ENCODE measurements at places on chromosomes 16 and 17.

GRCh38 chr17:69572747-69573146 is 158.2 kb downstream of the MAP2K6 start:
- no peak for DNase-seq

- DNase-seq = no peak
These were observed 21.3 kb upstream of the EMP2 start for GRCh38 chr16:10601444-10602408.

- DNase-seq = no peak
These were observed 4.5 kb upstream of the CNP start for GRCh38 chr17:41962111-41962510.

- no peak for DNase-seq
These were observed 196.4 kb upstream of the KIF2B start for GRCh38 chr17:53626286-53626685.

- no peak for DNase-seq
These were observed 6.9 kb downstream of the HERPUD1 start for GRCh38 chr16:56938664-56939513.

DNA sequence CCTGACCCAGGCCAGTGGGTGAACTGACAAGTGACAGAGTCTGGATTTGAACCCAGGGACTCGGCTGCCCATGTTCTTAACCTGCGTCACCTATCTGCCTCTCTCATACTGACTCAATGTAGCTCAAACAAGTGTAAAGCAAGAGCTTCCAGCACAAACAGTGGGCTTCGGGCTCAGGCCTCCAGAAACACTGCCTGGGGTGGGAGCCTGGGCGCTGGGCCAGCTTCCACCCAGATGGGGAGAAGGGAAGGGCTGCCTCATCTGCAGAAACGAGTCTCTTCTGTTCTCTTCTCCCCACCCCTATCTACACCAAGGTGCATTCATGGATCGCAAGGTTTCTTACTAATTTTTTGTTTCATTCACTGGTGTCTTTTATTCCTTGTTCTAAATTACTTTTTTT is 1.3 kb downstream of the CDRT4 start:
- DNase-seq = no peak

- no peak for DNase-seq
These were observed 136.8 kb upstream of the RBL2 start for GRCh38 chr16:53297477-53297876.

GRCh38 chr17:73984941-73985340 is 218.5 kb upstream of the RPL38 start:
- no peak for DNase-seq

GRCh38 chr17:20120836-20121235 is 111.7 kb downstream of the SPECC1 start:
- no peak for DNase-seq

- DNase-seq = no peak
These were observed 345.4 kb downstream of the SOX9 start for GRCh38 chr17:72466199-72466598.
